ENCODE measurements at places on chromosomes 5 and 9.

- DNase-seq, result no peak
Measured at GRCh38 chr5:98768160-98768959, 5.1 kb upstream of the RGMB start.

GRCh38 chr5:135058331-135058732 is 24.3 kb upstream of the PITX1 start:
- DNase-seq, result peak; percentile 34

DNA sequence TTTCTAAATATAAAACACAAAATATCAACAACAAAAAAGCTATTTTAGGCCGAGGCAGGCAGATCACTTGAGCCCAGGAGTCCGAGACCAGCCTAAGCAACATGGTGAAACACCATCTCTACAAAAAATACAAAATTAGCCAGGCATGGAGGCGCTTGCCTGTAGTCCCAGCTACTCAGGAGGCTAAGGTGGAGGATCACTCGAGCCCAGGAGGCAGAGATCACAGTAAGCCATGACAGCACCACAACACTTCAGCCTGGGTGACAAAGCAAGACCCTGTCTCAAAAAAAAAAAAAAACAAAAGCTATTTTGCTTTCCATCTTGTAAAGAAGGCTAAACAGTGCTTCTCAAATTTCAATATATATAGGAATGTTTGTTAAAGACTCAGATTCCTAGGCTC is 11.3 kb downstream of the C5orf15 start:
- DNase-seq, result no peak

- DNase-seq, result no peak
Measured at GRCh38 chr9:81609782-81610739, 79.3 kb downstream of the TLE1 start.

- no peak for DNase-seq
Measured at GRCh38 chr5:93893075-93893474, 151.7 kb upstream of the POU5F2 start.

GRCh38 chr5:31630931-31631330 is 8.0 kb upstream of the PDZD2 start:
- no peak for DNase-seq

GRCh38 chr9:119420231-119420630 is 51.0 kb upstream of the BRINP1 start:
- DNase-seq, result no peak

- DNase-seq, result no peak
Measured at GRCh38 chr5:97508864-97509263, 325.8 kb upstream of the RIOK2 start.

- DNase-seq, result peak; percentile 93
Measured at GRCh38 chr5:131164191-131165118, 601 bp downstream of the HINT1 start.

GRCh38 chr9:83239747-83240146 is 176.8 kb upstream of the RASEF start:
- DNase-seq, result no peak

DNA sequence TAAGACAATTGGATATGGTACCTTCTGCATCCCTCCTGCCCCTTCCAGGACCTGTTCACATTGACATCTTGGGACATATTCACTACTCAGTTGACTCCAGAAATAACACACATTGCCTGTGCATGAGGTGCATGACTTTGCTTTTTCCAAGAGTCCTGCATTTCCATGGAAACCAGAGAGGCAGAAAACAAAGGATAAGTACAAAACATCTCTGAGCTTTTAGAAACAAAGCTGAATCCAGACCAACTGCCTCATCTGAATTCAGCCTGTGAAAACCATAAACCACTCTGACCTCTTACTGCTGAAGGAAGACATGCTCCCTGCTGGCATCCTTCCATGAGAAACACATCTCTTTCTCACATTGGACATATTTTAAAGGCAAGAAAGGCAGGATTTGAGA is 695.1 kb downstream of the TAF11L14 start:
- no peak for DNase-seq

- DNase-seq, result no peak
Measured at GRCh38 chr5:143826951-143827444, 15.0 kb downstream of the HMHB1 start.

DNA sequence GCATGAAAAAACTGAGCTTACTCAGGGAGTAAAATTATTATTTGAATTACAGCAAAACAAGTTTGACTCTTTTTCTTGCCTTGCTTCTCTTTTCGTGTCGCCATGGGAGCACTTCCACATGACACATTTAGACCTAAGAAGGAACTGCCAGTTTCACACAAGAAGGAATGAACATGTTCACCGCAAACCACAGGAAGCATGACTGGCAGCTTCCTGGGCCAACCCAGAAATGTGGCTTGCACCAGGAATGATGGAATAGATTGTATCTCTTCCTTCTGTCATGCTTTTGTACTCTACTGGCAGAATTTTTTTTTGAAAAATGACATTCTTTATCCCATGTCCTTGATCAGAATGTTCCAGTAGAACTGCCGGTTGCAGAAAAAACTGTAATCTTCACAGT is 32.9 kb upstream of the MAN2A1 start:
- DNase-seq, result peak; percentile 85

- no peak for DNase-seq
Measured at GRCh38 chr5:94397508-94397907, 220.9 kb downstream of the KIAA0825 start.

DNA sequence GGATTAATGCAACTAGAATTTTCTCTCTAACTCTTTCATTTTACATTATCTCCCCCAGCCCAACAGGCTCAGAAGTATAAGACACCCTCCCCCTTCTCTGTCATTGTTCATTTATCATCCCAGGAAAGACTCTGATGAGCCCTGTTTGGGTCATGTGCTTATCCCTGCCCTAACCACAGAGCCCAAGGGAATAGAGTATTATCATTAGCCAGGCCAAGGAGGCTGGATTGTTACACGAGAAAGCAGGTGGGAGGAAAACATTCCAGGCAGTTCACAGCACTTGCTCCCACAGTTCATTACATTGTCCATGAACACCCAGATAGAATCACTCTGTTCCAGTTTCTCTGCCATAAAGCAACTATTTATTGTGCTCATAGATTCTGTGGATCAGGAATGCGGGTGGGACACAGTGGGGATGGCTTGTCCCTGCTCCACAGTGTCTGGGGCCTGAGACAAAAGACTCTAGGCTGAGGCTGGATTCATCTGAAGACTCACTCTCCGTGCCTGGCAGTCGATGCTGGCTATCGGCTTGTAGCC is 59.5 kb upstream of the TMEM215 start:
- DNase-seq, result no peak

DNA sequence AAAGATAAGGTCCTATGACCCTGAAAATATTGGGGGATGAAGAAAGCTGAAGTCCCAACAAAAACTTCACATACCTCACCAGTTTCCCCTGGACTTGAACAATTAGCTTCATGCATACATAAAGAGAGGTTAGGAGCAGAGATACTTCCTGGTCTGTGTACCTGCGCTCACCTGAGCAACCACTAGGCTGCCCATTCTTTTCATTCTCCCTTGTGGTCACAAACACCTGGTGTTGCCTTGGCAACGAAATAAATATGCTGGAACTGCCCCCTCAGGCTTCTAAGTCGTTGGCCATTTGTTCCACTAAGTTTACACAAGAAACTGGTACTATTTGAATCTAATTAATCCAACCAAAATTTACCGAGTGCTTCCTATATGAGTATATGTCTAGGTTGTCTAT is 18.1 kb downstream of the OTP start:
- no peak for DNase-seq

Data from spleen (tissue), 13 donors.